ENCODE measurements at places on chromosomes 5 and 9. TPM values are rescaled to one million over a fixed set of nuclear protein-coding genes. Genes with fewer than 3 reads are reported as not detected.

- no peak for DNase-seq
- H3K4me1 ChIP-seq, result no peaks in the 10 kb centered on the region
Observed at GRCh38 chr9:38727497-38728001, 7.6 kb upstream of the FAM240B start.

GRCh38 chr5:180860273-180860886 is 696 bp downstream of the ZFP62 start:
- DNase-seq, result peak; percentile 44
- peaks cover 8% of the 10 kb centered on the region for H3K4me1 ChIP-seq
- H3K4me3 ChIP-seq, result peak overlapping the region; percentile 69
- peak overlapping the region; percentile 96 for H3K27ac ChIP-seq
- no peaks in the 10 kb centered on the region for H3K36me3 ChIP-seq

- no peaks in the 10 kb centered on the region for H3K27me3 ChIP-seq
- no peak for DNase-seq
- H3K36me3 ChIP-seq, result no peaks in the 10 kb centered on the region
- no peak overlapping the region for H3K4me3 ChIP-seq
- H3K4me1 ChIP-seq, result no peaks in the 10 kb centered on the region
- H3K27ac ChIP-seq, result no peak overlapping the region
Observed at GRCh38 chr9:18012170-18012569, 433.3 kb downstream of the SH3GL2 start.

Gene ANKDD1B
- total RNA-seq, result 6.3 TPM

DNA sequence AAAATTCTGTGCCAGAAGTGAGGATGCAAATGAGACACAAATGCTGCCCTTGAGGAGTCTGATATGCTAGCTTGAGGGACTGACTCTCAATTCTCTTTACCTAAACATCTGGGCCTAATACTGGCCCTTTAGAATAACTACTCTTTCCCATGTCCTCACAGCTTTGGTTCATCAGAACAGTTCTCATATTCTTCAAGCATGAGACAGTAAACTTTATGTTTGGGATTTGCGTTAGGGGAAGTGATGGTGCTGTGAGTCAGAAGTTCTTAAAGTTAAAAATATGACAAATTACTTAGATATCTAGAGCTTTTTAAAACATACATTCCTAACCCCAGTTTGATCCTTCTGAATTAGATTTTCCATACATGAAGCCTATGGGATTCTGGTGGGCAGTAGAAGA is 665.0 kb upstream of the RGMB start:
- H3K4me1 ChIP-seq, result no peaks in the 10 kb centered on the region
- H3K27ac ChIP-seq, result no peak overlapping the region
- H3K27me3 ChIP-seq, result no peaks in the 10 kb centered on the region
- no peak overlapping the region for H3K4me3 ChIP-seq
- DNase-seq, result no peak

Gene ELAVL2
- total RNA-seq, result 0.24 TPM

DNA sequence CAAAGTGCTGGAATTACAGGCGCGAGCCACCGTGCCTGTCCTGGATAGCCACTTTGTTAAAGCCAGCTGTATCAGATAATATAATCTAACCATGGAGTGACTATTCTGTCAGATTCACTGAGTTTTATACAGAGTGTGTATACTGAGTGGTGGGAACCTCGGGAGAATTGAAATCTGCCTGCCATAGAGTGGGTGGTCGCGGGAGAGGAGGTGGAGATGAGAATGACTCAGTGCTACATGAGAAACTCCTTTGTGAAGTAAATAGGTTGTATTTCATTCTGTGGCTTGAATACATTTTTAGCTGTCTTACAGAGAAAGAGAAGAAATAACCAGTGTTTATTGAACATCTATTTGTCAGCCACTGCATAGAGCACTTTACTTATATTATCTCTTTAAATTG is 26.4 kb downstream of the ATP6V0E1 start:
- DNase-seq, result no peak
- no peak overlapping the region for H3K27ac ChIP-seq
- H3K4me3 ChIP-seq, result no peak overlapping the region
- H3K4me1 ChIP-seq, result peaks cover 9% of the 10 kb centered on the region
- H3K36me3 ChIP-seq, result no peaks in the 10 kb centered on the region

DNA sequence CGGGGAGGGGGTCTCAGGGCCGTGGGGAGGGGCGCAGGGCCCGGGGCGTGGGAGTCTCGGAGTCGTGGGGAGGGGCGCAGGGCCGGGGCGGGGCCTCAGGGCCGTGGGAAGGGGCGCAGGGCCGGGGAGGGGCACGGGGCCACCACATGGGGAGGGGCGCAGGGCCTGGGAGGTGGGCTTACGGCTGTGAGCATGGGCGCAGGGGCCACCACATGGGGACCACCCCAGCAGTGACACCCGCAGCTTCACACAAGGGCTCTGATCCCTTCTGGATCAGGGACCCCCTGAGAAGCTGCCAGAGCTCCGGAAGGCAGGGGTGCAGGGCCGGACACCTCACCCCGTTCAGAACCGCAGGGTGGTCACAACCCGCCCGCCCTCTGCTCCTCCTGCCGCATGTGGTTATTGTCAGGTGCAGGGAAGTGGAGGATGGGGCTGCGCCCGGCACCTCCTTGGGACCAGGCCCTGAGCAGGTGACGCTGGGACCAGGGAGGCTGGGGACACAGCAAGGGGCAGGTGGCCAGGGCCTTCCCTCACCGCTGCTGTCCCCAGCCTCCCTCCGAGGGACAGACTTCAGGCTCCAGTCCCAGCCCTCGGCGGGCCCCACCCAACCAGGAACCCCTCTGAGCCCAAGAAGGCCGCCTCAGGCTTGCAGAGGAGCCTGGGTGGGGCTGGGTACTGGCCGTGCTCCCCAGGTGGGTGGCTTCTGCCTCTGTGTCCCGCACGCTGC is 53.7 kb downstream of the EXD3 start:
- no peak for DNase-seq
- H3K27me3 ChIP-seq, result no peaks in the 10 kb centered on the region
- H3K4me3 ChIP-seq, result no peak overlapping the region
- no peaks in the 10 kb centered on the region for H3K4me1 ChIP-seq
- no peaks in the 10 kb centered on the region for H3K36me3 ChIP-seq

DNA sequence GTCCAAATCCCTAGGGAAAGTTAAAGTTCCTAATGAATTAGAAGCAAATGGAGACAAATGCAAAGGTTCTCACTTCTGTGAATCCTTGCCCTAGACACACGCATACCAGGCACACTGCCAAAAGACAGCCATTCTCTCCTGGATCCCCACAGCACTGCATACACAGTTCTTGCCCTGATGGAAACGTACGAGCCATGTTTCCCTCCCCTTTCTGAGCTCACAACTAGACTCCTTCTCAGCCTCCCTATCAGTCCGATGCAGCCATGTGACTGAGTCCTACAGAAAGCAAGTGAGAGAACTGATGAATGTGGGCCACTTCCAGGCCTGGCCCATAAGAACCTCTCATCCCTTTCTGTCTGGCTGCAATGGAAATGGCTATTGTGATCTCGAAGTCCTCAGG is 92.0 kb downstream of the ZNF608 start:
- peaks cover 20% of the 10 kb centered on the region for H3K4me1 ChIP-seq
- H3K4me3 ChIP-seq, result no peak overlapping the region
- H3K27ac ChIP-seq, result no peak overlapping the region
- H3K27me3 ChIP-seq, result no peaks in the 10 kb centered on the region
- no peaks in the 10 kb centered on the region for H3K36me3 ChIP-seq
- no peak for DNase-seq

DNA sequence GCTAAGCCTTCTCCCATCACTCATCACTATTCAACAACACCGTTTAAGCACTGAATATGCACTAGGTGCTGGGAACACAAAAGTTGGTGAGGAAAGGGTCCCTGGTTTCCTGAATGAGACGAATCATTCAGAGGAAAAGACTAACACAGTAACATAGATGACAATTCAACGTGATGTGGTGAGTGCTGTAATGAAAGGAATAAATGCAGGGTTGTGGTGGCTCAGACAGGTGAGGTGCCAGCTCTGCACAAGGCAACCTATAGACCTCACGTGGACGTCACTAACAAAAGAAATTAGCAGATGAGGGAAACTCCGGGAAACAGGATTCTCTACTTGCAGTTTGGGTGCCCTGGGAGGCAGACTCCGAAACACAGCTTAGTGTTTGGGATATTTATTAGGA is 40.0 kb upstream of the ERBIN start:
- no peak for DNase-seq
- no peaks in the 10 kb centered on the region for H3K4me1 ChIP-seq

- no peaks in the 10 kb centered on the region for H3K27me3 ChIP-seq
- H3K4me3 ChIP-seq, result no peak overlapping the region
- no peak for DNase-seq
- no peak overlapping the region for H3K27ac ChIP-seq
- H3K36me3 ChIP-seq, result no peaks in the 10 kb centered on the region
Observed at GRCh38 chr5:121108725-121109124, 644.6 kb downstream of the PRR16 start.

DNA sequence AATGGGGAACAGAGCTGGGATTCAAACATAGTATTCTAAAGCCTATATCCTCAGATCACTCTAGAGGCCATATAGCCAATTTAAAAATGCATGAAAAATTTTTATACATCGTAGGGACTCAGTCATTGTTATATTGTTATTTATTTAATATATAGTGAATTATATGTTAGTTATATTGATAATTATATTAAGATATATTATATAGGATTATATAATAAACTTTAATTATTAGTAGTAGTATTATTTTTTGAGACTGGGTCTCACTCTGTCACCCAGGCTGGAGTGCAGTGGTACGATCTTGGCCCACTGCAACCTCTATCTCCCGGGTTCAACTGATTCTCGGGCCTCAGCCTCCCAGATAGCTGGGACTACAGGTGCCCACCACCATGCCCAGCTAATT is 65.7 kb upstream of the DPYSL3 start:
- DNase-seq, result no peak
- no peaks in the 10 kb centered on the region for H3K36me3 ChIP-seq
- no peak overlapping the region for H3K4me3 ChIP-seq
- H3K27me3 ChIP-seq, result no peaks in the 10 kb centered on the region

- no peaks in the 10 kb centered on the region for H3K36me3 ChIP-seq
- H3K27ac ChIP-seq, result no peak overlapping the region
- H3K4me3 ChIP-seq, result no peak overlapping the region
- peaks cover 10% of the 10 kb centered on the region for H3K4me1 ChIP-seq
- DNase-seq, result no peak
- no peaks in the 10 kb centered on the region for H3K27me3 ChIP-seq
Observed at GRCh38 chr9:12819436-12820185, 44.8 kb downstream of the LURAP1L start.

Gene TMEM267
- 7.3 TPM for total RNA-seq

Gene EPB41L4B
- 87.3 TPM for total RNA-seq

DNA sequence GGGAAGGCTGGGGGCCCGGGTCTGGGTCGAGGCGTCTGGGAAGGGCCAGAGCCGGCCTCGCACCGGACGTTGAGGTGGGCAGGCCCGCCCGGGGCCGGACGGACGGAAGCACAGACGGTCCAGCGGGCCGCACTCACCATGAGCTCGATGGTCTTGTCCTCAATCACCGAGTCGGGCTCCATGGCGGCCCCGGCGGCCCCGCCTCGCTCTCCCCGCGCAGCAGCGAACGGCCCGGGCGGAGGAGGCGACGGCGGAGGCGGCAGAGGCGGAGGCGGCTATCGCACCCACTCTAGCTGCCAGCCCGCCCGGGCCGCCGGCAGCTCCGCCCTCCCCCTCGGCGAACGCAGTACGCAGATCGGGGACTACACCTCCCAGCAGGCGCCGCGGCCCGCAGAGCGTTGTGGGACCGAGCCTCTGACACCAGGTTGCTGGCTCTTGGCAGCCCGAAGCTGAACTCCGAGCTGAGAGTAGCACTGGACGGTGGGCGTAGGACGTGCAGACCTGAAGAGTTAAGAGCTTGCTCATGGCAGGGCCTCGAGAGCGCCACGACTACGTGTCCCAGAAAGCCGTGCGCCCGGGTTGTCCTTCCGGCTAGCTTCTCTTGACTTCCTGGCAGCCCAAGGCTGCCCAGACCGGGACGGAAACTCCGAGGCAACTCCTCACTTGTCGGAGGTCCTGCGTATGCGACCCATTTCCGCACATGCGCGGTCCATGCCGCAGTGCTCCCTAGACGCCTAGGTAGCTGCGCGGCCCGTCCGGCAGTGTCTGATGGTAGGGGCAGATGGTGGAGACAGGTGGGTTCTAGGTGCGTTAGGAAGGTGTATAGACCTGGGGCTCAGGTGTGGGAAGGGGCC is at the start of gene FBXW11:
TSS of gene FBXW11 (minus strand) at position 318 of the 854 bp plus-strand sequence. CDS start at position 182, 136 bp downstream.
- H3K36me3 ChIP-seq, result no peaks in the 10 kb centered on the region
- peak within 1 kb of the TSS; percentile 97 for H3K27ac ChIP-seq
- peaks cover 22% of the 10 kb centered on the region for H3K4me1 ChIP-seq
- peak; percentile 96 for DNase-seq
- no peaks in the 10 kb centered on the region for H3K27me3 ChIP-seq

GRCh38 chr9:131700765-131701435 is 39.0 kb downstream of the RAPGEF1 start:
- H3K27ac ChIP-seq, result no peak overlapping the region
- no peaks in the 10 kb centered on the region for H3K27me3 ChIP-seq
- no peaks in the 10 kb centered on the region for H3K36me3 ChIP-seq

DNA sequence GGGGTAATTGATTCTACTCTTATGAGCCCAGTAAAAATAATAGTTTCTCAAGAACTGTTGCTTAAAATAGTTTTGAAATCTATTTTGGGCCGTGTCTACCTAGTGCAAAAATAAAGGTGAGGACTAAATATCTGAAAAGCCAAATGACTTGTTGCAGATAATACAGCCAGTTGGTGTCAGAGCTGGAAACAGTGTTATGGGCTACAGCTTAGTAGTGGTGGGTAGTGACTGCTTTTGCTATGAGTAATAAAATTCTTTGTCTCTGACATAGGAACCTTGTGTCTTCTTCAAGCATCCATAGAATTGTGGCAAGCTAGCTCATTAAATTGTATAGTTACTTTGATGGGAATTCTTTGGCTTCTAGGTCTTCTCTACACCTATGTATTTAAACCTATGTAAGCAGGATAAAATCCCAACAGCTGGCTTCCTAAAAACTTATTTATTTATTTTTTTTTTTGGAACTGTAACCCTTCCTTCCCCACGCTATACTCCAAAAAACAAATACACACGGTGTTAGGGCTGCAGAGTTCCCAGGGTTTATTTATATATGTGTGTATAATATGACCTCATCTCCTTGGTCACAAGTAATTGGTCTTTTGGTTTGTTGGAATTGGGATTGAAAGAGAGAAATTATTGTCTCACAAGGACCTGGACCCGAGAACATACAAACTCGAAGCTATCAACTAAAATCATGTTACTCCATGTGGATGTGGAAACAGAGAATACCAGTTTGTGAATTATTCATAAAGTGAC is 138.0 kb downstream of the NUDT12 start:
- no peaks in the 10 kb centered on the region for H3K36me3 ChIP-seq
- no peak for DNase-seq
- no peak overlapping the region for H3K27ac ChIP-seq
- no peaks in the 10 kb centered on the region for H3K4me1 ChIP-seq
- H3K4me3 ChIP-seq, result no peak overlapping the region

Gene CTXN3
- not detected for total RNA-seq

DNA sequence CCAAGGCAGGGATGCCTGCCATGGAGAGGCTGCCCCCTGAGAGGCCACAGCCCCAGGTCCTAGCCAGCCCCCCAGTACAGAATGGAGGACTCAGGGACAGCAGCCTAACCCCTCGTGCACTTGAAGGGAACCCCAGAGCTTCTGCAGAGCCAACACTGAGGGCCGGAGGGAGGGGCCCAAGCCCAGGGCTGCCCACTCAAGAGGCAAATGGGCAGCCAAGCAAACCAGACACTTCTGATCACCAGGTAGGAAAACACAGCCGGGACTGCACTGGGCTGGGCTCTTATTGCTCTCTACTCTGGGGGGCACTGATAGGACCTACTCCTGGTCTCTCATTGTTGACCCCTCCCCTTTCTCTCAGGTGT is 3.2 kb downstream of the RELL2 start:
- H3K27me3 ChIP-seq, result no peaks in the 10 kb centered on the region
- DNase-seq, result no peak

GRCh38 chr5:69011910-69012309 is 81.9 kb upstream of the SLC30A5 start:
- H3K4me3 ChIP-seq, result no peak overlapping the region
- no peaks in the 10 kb centered on the region for H3K27me3 ChIP-seq
- H3K4me1 ChIP-seq, result no peaks in the 10 kb centered on the region
- H3K36me3 ChIP-seq, result no peaks in the 10 kb centered on the region
- no peak for DNase-seq
- H3K27ac ChIP-seq, result no peak overlapping the region

Gene ACSL6
- 0.93 TPM for total RNA-seq

Data from colonic mucosa (tissue), 4 donors.